ENCODE measurements at places on chromosomes 16 and 17.

GRCh38 chr17:44255915-44256314, 12.0 kb downstream of the SLC4A1 start:
- no peak for DNase-seq

DNA sequence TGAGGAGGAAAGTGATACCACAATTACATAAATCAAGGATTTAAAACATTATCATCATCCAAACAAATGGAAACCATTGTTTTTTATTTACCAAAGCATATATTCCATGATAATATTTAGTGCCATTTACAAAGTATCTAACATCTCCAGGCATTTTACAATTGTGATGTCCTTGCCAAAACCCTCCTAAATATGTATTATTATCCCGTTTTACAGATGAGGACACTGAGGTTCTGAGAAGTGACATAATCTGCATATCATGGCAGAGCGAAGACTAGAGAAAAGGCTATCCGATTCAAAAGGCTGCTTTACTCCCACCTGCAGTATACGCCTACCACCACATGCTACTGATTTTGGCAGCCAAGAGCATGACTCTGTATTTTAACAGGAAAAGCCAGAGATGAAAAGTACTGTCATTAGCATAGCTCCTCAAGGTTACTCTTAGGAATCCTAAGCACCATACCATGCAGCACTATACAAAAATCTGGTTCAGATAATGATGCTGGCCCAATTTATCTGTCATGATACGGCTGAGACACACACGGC, 301.4 kb downstream of the CA10 start:
- no peak for DNase-seq

- no peak for DNase-seq
Observed at GRCh38 chr17:50667259-50668024, 32.8 kb downstream of the ABCC3 start.

DNA sequence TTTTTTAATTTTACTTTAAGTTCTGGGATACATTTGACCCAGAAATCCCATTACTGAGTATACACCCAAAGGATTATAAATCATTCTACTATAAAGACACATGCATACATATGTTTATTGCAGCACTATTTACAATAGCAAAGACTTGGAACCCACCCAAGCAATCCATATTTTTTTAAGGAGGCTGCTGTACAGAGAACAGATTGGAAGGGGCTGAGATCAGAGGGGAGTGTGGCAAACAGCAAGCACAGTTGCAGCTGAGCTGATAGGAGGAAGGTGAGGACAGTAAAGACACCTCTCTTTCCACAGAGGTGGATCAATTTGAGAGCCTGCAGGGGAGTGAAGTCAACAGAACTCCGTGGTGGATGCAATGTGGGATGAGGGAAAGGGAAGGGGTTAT, 10.2 kb upstream of the TMEM238L start:
- no peak for DNase-seq

GRCh38 chr16:6104428-6104827, 1006.8 kb upstream of the EEF2KMT start:
- no peak for DNase-seq

DNA sequence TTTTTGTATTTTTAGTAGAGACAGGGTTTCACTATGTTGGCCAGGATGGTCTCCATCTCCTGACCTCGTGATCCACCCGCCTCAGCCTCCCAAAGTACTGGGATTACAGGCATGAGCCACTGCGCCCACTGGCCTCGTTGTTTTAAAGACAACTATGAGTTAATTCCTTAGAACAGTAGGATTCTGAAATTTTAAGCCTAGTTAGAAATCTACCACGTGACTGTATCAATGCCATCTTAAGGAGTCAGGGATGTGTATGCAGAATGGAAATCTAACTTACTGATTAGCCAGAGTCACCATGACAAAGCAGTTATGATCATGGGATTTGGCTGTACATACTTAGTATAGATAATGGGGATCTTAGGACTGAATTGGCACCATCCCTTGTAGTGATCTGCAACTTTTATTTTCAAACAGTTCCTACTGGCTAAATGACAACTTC, 2.8 kb downstream of the CEP20 start:
- no peak for DNase-seq

GRCh38 chr17:41739661-41740352, 5.4 kb upstream of the HAP1 start:
- DNase-seq, result peak; percentile 55

- DNase-seq, result peak; percentile 90
Observed at GRCh38 chr17:31579265-31579664, 187.8 kb downstream of the RAB11FIP4 start.

DNA sequence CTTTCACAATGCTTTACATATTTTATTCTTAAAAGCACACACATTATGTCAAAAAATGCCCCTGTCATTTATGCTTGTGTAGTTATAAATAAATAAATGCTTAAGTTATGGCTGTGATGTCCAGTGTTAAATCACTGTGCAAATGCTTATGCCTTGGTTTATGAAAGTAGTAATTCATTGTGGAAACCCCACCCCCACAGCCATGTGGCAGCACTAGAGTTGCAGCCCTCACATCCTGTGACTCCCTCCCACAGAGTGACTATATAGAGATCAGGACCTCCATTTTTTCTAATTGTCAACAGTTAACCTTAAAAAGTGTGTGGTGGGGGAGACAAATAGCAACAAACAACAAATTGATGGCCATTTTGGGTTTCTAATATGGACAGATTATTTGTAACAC, 2.4 kb downstream of the SKAP1 start:
- DNase-seq, result no peak

- no peak for DNase-seq
Observed at GRCh38 chr17:78530675-78531074, 46.5 kb downstream of the DNAH17 start.

GRCh38 chr16:23195366-23195978, 12.9 kb downstream of the SCNN1G start:
- DNase-seq, result no peak

DNA sequence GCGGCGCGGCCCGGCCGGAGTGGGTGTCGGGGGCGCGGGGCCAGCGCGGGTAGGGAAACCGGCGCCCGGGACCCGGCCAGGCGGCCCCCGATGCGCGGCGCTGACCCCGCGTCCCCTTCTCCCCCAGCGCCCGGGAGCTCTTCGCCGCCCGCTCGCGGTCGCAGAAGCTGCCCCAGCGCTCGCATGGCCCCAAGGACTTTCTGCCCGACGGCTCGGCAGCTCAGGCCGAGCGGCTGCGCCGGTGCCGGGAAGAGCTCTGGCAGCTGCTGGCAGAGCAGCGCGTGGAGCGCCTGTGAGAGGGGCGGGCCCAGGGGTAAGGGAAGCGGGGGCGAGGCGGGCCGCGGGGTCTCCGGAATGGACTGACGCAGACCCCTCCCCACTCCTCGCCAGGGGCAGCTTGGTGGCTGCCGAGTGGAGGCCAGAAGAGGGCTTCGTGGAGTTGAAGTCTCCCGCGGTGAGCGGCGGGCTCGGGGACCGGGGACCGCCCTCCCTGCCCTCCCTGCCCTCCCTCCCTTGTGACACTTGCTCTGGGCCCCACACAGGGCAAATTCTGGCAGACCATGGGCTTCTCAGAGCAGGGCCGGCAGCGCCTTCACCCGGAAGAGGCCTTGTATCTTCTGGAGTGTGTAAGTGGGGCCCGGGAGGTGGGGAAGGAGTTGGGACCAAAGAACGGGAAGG, 430 bp downstream of the TSEN54 start:
- DNase-seq, result peak; percentile 21

GRCh38 chr16:86421995-86422394, 88.3 kb upstream of the FOXF1 start:
- DNase-seq, result no peak

Measured in thyroid gland (tissue), 4 donors.